Ovary (tissue), 10 donors: ENCODE measurements at places on chromosomes 1 and 21.
A peak's percentile ranks its signal among the peaks of the same experiment; 100 is the strongest.

GRCh38 chr1:93635614-93636543, 45.8 kb downstream of the BCAR3 start:
- no peak overlapping the region for H3K4me3 ChIP-seq
- DNase-seq, result no peak
- no peak overlapping the region for H3K27ac ChIP-seq
- H3K36me3 ChIP-seq, result no peaks in the 10 kb centered on the region

GRCh38 chr1:111998332-111998731, 8.9 kb upstream of the KCND3 start:
- H3K4me1 ChIP-seq, result no peaks in the 10 kb centered on the region
- DNase-seq, result no peak
- H3K36me3 ChIP-seq, result no peaks in the 10 kb centered on the region
- no peak overlapping the region for H3K4me3 ChIP-seq
- H3K27me3 ChIP-seq, result no peaks in the 10 kb centered on the region

- no peaks in the 10 kb centered on the region for H3K27me3 ChIP-seq
- H3K4me3 ChIP-seq, result no peak overlapping the region
- H3K4me1 ChIP-seq, result no peaks in the 10 kb centered on the region
- H3K27ac ChIP-seq, result no peak overlapping the region
- no peaks in the 10 kb centered on the region for H3K36me3 ChIP-seq
Observed at GRCh38 chr1:18527514-18527913, 46.8 kb downstream of the KLHDC7A start.

GRCh38 chr1:226712742-226713419, 26.2 kb downstream of the ITPKB start:
- no peaks in the 10 kb centered on the region for H3K36me3 ChIP-seq
- H3K27me3 ChIP-seq, result no peaks in the 10 kb centered on the region
- no peak overlapping the region for H3K4me3 ChIP-seq
- DNase-seq, result no peak

DNA sequence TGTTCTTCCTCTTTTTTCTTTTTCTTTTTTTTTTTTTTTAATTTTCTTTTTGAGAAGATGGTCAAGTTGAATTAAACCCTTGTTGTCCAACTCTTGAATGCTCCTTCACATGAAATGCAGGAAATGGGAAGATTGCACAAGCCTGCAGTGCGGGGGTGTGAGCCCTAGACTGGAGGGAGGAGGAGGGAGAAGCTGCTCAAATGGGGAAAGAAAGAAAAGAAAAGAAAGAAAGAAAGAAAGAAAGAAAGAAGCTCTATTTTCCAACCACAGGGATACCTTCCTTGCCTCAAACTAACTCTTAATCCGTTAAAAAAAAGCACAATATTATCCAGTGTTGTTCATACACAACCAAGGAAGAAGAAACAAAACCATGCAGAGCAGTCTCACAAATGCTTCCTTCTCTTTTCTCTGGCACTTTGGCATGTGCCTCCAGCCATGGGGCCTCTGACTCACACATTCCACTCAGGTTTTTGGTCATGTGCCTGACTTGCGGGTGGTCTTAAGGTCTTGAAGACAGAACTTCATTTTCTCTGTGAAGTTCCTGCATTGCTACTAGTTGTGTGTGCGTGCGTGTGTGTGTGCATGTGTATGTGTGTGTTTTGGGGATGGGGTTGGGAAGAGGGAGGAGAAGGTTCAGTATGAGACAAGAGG, 276.1 kb downstream of the RPS6KC1 start:
- no peak overlapping the region for H3K27ac ChIP-seq
- no peak for DNase-seq
- no peaks in the 10 kb centered on the region for H3K36me3 ChIP-seq
- no peaks in the 10 kb centered on the region for H3K27me3 ChIP-seq
- no peaks in the 10 kb centered on the region for H3K4me1 ChIP-seq

GRCh38 chr1:202742496-202742895, 32.2 kb upstream of the SYT2 start:
- H3K4me1 ChIP-seq, result no peaks in the 10 kb centered on the region
- no peak overlapping the region for H3K4me3 ChIP-seq
- no peaks in the 10 kb centered on the region for H3K27me3 ChIP-seq
- H3K27ac ChIP-seq, result no peak overlapping the region

- DNase-seq, result no peak
- no peaks in the 10 kb centered on the region for H3K36me3 ChIP-seq
- no peaks in the 10 kb centered on the region for H3K4me1 ChIP-seq
- H3K27me3 ChIP-seq, result no peaks in the 10 kb centered on the region
- no peak overlapping the region for H3K27ac ChIP-seq
Observed at GRCh38 chr1:66788231-66788939, 12.7 kb downstream of the INSL5 start.

DNA sequence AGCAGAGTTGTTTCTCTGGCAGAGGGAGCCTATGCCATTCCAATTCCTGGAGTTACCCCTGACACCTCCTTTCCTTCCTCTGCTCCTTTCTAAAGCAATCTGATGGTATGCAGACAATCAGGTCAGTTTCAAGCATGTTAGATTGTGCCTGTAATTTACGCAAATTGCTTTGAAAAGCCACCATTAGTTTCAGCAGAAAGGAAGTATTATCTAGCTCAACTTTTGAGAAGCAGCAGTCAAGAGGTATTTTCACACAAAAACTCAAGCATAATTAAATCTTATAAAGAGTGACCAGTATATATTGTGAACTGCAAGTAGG, 2.2 kb downstream of the ERRFI1 start:
- H3K27me3 ChIP-seq, result no peaks in the 10 kb centered on the region
- H3K4me3 ChIP-seq, result peak overlapping the region; percentile 68
- DNase-seq, result no peak
- no peaks in the 10 kb centered on the region for H3K36me3 ChIP-seq

- H3K27ac ChIP-seq, result no peak overlapping the region
- no peaks in the 10 kb centered on the region for H3K4me1 ChIP-seq
- peaks cover 2% of the 10 kb centered on the region for H3K36me3 ChIP-seq
Observed at GRCh38 chr1:22517956-22518355, 45.3 kb upstream of the EPHA8 start.

DNA sequence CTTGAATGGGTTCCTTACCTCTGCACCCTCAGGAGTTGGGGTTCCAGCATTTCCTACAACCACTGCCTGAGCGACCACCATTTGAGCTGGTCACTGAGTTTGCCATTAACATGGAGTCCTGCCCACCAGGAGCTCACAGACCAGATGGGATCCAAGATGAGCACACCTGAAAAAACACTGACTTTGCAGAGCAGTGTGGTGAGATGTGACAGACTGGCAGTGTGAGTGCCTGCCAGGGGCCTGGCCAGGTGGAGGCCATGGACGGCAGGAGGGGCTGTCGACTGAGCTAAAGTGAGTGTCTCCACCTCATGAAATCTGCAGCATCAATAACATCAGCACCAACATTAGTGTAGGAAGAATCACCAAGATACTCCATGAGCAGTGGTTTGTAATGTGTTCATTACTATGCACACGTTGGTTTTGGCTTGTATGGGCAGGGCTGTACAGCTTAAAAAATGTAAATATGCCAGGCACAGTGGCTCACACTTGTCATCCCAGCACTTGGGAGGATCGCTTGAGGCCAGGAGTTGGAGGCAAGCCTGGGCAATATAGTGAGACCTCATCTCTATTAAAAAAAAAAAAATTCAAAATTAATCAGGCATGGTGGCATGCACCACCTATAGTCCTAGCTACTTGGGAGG, 12.2 kb upstream of the MIXL1 start:
- no peaks in the 10 kb centered on the region for H3K36me3 ChIP-seq
- DNase-seq, result no peak
- H3K27ac ChIP-seq, result no peak overlapping the region
- H3K4me3 ChIP-seq, result no peak overlapping the region
- H3K27me3 ChIP-seq, result no peaks in the 10 kb centered on the region

DNA sequence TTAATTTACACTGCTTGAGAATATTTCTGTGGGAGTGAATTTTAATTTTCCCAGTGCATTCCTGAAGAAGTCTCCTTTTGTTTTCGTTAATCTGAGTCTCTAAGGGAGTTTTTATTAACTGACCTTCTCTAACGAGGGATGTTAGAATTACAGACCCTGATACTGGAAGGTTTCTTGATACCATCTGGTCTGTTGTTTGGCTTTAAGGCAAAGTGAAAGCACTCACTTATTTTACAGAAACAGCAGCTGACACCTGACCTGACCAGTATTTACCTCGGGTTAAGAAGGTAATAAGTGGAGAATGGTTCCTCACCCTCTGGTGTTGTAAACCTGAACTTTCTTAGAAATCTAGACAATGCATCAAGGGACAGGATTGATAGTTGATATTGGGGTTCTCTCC, 12.4 kb downstream of the CDC14A start:
- no peak overlapping the region for H3K27ac ChIP-seq
- peaks cover 3% of the 10 kb centered on the region for H3K4me1 ChIP-seq
- no peak overlapping the region for H3K4me3 ChIP-seq

DNA sequence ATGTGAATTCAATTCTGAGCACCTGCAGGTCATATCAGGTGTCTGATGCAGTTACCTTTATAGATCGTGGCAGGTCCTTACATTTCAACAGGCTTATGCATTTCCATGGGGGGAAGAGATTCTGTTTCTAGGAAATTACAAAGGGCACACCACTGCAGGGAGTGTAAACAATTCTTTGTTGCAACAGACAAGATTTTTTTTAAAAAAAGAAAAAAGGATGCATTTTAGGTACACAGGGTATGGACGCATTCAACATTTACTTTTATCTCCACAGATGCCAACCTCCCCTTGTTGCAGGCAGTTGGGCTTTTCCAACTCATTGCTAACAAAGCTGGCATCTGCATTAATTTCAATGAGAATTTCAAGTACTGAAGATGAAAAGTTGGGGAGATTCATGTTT, 13.5 kb upstream of the TEKT2 start:
- H3K4me3 ChIP-seq, result no peak overlapping the region
- H3K27me3 ChIP-seq, result no peaks in the 10 kb centered on the region
- no peak for DNase-seq
- H3K27ac ChIP-seq, result no peak overlapping the region
- H3K36me3 ChIP-seq, result no peaks in the 10 kb centered on the region
- no peaks in the 10 kb centered on the region for H3K4me1 ChIP-seq

GRCh38 chr1:240595476-240595875, 16.5 kb downstream of the GREM2 start:
- DNase-seq, result no peak
- H3K27me3 ChIP-seq, result no peaks in the 10 kb centered on the region
- no peaks in the 10 kb centered on the region for H3K36me3 ChIP-seq
- H3K27ac ChIP-seq, result no peak overlapping the region
- no peak overlapping the region for H3K4me3 ChIP-seq

DNA sequence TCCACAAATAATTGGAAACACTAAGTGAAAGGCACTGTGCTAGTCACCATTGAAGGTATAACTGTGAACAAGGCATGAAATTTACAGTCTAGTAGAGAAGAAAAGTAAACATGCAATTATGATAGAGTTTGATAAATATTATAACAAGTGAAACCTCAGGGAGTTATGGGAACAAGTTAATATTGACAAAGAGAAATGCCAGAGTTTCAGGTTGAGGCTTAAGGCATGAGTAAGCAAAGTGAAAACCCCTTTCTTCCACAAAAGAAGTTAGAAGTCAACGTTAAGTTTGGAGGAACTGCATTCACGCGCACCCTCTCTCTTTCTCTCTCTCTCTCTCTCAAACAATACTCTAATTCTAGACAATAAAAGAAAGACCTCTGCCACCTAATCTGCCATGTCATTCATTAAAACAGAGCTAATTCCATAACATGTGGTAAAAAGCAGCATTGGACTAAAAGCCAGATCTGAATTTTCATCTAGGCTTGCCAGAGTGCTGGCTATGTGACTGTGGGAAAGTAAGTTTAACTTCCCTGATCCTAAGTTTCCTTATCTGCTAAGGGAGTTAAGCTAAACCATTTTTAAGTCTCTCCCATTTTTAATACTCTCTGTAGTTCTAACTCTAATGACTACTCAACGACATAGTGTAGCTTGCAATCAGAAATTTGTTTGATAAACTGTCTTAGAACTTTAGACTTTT, 22.0 kb downstream of the SLC44A5 start:
- H3K36me3 ChIP-seq, result no peaks in the 10 kb centered on the region
- no peak overlapping the region for H3K4me3 ChIP-seq
- no peak for DNase-seq
- H3K4me1 ChIP-seq, result no peaks in the 10 kb centered on the region
- no peak overlapping the region for H3K27ac ChIP-seq

DNA sequence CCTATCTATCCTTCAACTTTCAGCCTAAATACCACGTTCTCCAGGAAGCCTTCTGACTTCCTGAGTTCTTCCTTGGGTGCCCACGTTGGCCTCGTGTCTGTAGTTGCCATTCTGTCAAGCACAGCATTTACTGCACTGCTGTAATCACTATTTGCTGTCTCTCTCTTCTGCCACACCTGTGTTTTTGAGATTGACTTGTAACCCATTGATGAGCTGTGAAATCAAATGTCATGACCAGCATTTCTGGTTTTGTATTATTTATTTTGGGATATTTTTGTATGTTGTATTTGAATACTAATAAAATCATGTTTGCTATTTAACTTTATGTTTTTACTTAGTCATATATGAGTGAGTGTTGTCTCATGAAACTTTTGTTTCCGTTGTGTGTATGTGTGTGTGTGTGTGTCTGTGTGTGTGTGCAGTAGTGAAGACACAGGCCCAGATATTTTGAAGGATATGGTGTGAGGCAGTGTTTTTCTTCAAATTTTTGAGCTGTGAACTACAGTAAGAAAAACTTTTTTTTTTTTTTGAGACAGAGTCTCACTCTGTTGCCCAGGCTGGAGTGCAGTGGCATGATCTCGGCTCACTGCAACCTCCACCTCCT, 126.2 kb upstream of the SERBP1 start:
- no peak overlapping the region for H3K4me3 ChIP-seq
- H3K27ac ChIP-seq, result no peak overlapping the region
- DNase-seq, result no peak
- no peaks in the 10 kb centered on the region for H3K36me3 ChIP-seq
- H3K4me1 ChIP-seq, result peaks cover 4% of the 10 kb centered on the region
- H3K27me3 ChIP-seq, result no peaks in the 10 kb centered on the region

GRCh38 chr1:177219554-177220458, 49.0 kb downstream of the BRINP2 start:
- H3K27ac ChIP-seq, result no peak overlapping the region
- H3K27me3 ChIP-seq, result no peaks in the 10 kb centered on the region
- H3K4me1 ChIP-seq, result no peaks in the 10 kb centered on the region
- DNase-seq, result no peak
- no peaks in the 10 kb centered on the region for H3K36me3 ChIP-seq
- H3K4me3 ChIP-seq, result no peak overlapping the region

GRCh38 chr1:80989455-80989854, 811.3 kb upstream of the ADGRL2 start:
- H3K4me3 ChIP-seq, result no peak overlapping the region
- H3K27ac ChIP-seq, result no peak overlapping the region
- H3K4me1 ChIP-seq, result no peaks in the 10 kb centered on the region
- H3K36me3 ChIP-seq, result no peaks in the 10 kb centered on the region
- no peak for DNase-seq
- no peaks in the 10 kb centered on the region for H3K27me3 ChIP-seq

- H3K4me3 ChIP-seq, result no peak overlapping the region
- H3K27ac ChIP-seq, result no peak overlapping the region
- H3K27me3 ChIP-seq, result no peaks in the 10 kb centered on the region
- no peaks in the 10 kb centered on the region for H3K36me3 ChIP-seq
Observed at GRCh38 chr1:23879809-23880208, 11.7 kb upstream of the FUCA1 start.
